ENCODE measurements at places on chromosomes 5 and 9. TPM values are rescaled to one million over a fixed set of nuclear protein-coding genes. Genes with fewer than 3 reads are reported as not detected.

The C5orf58 gene
- not detected for total RNA-seq

GRCh38 chr5:155193029-155193428, 179.5 kb downstream of the KIF4B start:
- DNase-seq, result no peak
- no peaks in the 10 kb centered on the region for H3K36me3 ChIP-seq
- H3K4me1 ChIP-seq, result no peaks in the 10 kb centered on the region
- no peak overlapping the region for H3K27ac ChIP-seq

DNA sequence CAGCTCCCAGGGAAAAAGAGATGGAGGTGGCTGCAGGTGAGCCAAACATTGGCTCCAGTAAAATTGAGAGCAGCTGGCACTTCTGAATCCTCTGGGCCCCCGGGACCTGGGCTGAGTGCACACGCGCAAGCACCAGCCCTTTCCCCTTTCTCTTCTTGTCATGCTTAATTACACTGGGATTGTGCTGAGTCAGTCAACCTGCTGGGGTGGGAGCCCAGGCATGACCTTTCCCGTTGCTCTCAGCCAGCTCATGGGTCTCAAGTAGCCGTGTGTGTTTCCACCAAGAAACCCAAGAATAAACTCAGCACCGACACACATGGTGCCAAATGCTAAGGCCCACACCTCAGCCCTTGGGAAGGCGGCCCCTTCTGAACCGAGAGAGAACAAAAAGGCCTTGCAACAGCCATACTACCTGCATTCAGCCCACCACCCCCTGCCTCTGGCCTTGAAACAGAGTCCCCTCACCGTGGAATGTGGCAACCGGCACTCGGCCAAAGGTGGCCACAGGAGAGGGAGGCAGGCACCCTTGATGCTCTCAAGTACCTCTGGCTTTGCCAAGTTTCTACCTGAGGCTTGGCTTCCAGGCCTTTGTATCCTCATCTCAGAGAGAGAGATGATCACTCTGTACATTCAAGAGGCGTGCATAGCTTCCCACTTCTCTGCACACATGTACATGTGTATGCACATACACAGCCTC, 28.1 kb downstream of the SLIT3 start:
- no peak overlapping the region for H3K4me3 ChIP-seq
- no peaks in the 10 kb centered on the region for H3K36me3 ChIP-seq
- no peaks in the 10 kb centered on the region for H3K4me1 ChIP-seq
- no peaks in the 10 kb centered on the region for H3K27me3 ChIP-seq
- no peak for DNase-seq
- no peak overlapping the region for H3K27ac ChIP-seq

- no peaks in the 10 kb centered on the region for H3K4me1 ChIP-seq
- H3K27me3 ChIP-seq, result no peaks in the 10 kb centered on the region
- no peak for DNase-seq
- no peak overlapping the region for H3K4me3 ChIP-seq
Observed at GRCh38 chr5:677131-678101, 15.7 kb downstream of the TPPP start.

The FRRS1L gene
- total RNA-seq, result not detected

The BARHL1 gene
- total RNA-seq, result not detected

- no peaks in the 10 kb centered on the region for H3K4me1 ChIP-seq
- DNase-seq, result no peak
- H3K27me3 ChIP-seq, result peaks cover 11% of the 10 kb centered on the region
- H3K27ac ChIP-seq, result no peak overlapping the region
Observed at GRCh38 chr9:7606591-7606990, 193.0 kb downstream of the DMAC1 start.

GRCh38 chr5:84119252-84119651, 265.4 kb downstream of the EDIL3 start:
- no peak overlapping the region for H3K4me3 ChIP-seq
- H3K4me1 ChIP-seq, result no peaks in the 10 kb centered on the region
- H3K36me3 ChIP-seq, result no peaks in the 10 kb centered on the region
- H3K27me3 ChIP-seq, result no peaks in the 10 kb centered on the region

GRCh38 chr5:18455521-18455920, 821.3 kb downstream of the TAF11L14 start:
- H3K27ac ChIP-seq, result no peak overlapping the region
- H3K4me1 ChIP-seq, result no peaks in the 10 kb centered on the region
- no peak for DNase-seq
- no peak overlapping the region for H3K4me3 ChIP-seq

The SPAG8 gene
- total RNA-seq, result 0.66 TPM

All from activated T-helper 1 cell treated with anti-CD3 and anti-CD28 coated beads, Interleukin-12 subunit alpha, Interleukin-12 subunit beta, Interleukin-2, Interleukin-4 antibody, amounts not matched to agents 30 ng/mL and 10 ng/mL and 1 ng/mL, durations not matched to agents 14 hours and 24 hours and 36 hours (primary cell).